Vein endothelial cell (primary cell): ENCODE measurements at places on chromosomes 13 and 19. TPM values are rescaled to one million over a fixed set of nuclear protein-coding genes. Genes with fewer than 3 reads are reported as not detected.

The ZNF101 gene
- total RNA-seq = 6.9 and 14.7 TPM in 2 replicates

The SPRED3 gene
- 7.0 and 9.1 TPM in 2 replicates for total RNA-seq

The SIGLEC10 gene
- total RNA-seq = not detected in 2 replicates

The FARP1 gene
- 25.1 and 28.7 TPM in 2 replicates for total RNA-seq
